ENCODE measurements at places on chromosomes 7 and 10.

GRCh38 chr7:54811846-54812254 lies 52.8 kb upstream of the SEC61G start:
- no peak for DNase-seq

GRCh38 chr10:54342058-54342457 lies 459.0 kb downstream of the PCDH15 start:
- no peak for DNase-seq

DNA sequence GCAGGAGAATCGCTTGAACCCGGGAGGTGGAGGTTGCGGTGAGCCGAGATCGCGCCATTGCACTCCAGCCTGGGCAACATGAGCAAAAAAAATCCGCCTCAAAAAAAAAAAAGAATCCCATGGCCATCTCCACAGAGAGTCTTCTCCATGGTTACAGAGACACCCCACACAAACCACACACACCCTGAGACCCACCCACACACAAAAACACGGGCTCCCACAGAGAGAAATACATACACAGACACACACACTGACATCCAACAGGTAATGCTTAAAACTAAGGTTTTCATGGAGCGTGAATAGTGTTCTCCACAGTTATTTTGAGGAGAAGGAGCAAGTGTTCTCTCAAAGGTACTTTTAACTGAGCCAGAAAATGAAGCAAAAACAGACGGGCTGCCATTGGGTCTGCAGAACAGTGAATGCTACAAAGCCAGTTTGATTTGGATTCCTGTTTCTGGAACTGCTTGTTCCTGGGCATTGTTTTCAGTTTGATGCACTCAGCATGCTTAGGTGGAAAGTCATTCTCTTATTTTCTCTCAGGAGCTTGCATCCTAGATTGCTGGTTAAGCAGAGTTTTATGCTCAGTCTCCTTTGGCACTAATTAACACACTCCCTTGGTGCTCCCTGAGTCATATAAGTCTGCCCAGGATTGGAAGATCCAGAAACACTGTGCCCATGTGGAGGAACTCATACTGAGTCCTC lies 15.4 kb downstream of the AHCYL2 start:
- no peak for DNase-seq

GRCh38 chr10:69494626-69495558 lies 43.6 kb downstream of the TSPAN15 start:
- no peak for DNase-seq

GRCh38 chr7:34438436-34438835 lies 219.6 kb upstream of the NPSR1 start:
- DNase-seq = no peak

DNA sequence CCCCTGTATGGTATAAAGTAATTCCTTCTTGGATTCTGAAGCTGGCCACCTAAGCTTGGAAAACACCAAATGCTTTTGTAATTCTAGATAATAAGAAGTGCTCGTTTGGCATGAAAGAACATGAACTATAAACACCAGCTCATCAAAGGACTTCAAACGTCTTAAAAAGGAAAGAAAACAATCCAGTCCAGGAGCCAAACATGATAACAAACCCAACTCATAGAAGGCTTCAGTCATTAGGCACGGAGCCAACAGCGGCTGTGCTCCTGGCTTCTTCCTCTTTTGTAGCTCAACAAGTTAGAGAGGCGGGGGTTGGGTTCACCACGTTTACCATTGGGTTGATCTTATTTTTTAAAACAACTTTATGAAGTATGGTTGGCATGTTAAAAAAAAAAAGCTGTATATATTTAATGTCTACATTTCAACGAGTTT lies 56.4 kb upstream of the ECHDC3 start:
- DNase-seq = peak; percentile 3

- DNase-seq = no peak
These were observed 129.0 kb upstream of the PPP2R2D start for GRCh38 chr10:131771634-131772358.

DNA sequence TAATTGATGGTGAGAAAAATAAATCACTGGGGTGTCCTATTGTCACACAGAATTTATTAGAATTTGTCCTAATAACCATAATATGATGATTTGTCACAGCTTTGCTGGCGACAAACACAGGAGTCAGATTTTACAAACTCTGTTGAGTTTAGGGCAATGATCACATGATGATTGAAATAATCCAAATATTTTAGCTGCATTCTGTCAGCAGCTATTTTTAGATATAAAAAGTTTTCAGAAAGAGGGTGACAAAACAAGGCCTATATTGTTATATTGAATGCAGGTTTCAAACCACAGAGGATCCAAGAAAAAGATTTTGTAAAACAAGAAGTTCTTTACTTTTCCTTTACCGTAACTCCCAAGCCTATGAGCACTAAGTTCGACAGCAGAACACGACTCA lies 178.8 kb downstream of the ADAM12 start:
- no peak for DNase-seq

- DNase-seq = no peak
These were observed 45.1 kb downstream of the BPGM start for GRCh38 chr7:134691546-134692343.

- DNase-seq = no peak
These were observed 11.7 kb downstream of the PRKAG2 start for GRCh38 chr7:151865070-151865670.

GRCh38 chr10:96918214-96919002 lies 86.3 kb downstream of the LCOR start:
- DNase-seq = no peak

DNA sequence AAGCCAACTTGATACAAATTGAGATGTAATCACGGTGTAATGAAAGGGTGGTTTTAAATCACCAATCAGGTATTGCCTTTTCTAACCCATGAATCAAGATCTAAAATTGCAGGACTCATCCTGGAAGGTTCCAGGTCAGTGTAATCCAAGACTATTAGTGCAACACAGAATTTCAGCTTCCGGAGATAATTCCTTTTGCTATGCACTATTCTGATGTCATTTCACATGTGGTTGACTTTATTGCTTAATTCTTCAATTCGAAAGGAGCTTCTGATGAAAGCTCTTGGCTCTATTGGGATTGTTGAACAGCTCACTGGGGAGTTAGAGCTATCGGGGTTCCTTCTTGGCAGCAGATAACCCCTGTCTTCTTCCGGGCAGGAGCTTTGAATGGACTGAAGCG lies 147.4 kb upstream of the INSYN2A start:
- no peak for DNase-seq

DNA sequence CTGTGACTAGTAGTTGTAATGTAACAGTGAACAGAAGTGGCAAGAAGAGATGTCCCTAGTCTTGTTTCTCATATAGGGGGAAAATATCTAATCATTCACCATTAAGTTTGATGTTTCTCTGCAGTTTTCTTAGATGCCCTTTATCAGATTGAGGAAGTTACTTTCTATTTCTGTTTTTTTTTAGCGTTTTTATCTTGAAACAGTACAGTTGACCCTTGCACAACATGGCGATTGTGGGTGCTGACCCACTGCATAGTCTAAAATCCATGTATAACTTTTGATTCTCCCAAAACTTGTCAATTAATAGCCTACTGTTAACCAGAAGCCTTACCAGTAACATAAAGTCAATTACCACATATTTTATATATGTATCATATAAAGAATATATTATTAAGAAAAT lies 192.0 kb downstream of the ADK start:
- DNase-seq = no peak

DNA sequence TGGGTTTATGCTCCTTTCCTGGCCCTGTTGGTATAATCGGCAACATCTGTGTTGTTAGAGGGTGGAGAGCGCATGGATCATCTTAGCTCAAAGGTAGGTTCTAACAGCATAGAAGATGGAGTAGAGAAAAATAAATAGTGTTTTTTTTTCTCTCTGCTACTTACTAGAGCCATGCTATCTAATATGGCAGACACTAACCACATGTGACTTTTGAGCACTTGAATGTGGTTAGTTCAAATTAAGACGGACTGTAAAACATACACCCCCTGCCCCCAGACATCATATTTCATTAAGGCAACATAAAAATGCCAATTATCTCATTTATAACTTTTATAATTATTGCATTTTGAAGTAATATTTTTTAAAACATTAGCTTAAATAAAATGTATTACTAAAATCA lies 525.1 kb downstream of the KIF20B start:
- DNase-seq = no peak

GRCh38 chr7:70659263-70659662 lies 472.7 kb upstream of the GALNT17 start:
- no peak for DNase-seq

- DNase-seq = no peak
These were observed 94.8 kb upstream of the ZNF804B start for GRCh38 chr7:88664630-88665233.

- no peak for DNase-seq
These were observed 108.3 kb downstream of the AOAH start for GRCh38 chr7:36615852-36616540.

- DNase-seq = no peak
These were observed 271.1 kb downstream of the SNX13 start for GRCh38 chr7:17669204-17669603.

GRCh38 chr7:79555571-79555970 lies 102.1 kb upstream of the MAGI2 start:
- DNase-seq = no peak

GRCh38 chr7:50782375-50783208 lies at the start of gene GRB10:
Gene GRB10, minus strand, starts transcription at chr7:50782896. Its CDS starts 50,574 bp downstream, at chr7:50732322.
- DNase-seq = no peak

DNA sequence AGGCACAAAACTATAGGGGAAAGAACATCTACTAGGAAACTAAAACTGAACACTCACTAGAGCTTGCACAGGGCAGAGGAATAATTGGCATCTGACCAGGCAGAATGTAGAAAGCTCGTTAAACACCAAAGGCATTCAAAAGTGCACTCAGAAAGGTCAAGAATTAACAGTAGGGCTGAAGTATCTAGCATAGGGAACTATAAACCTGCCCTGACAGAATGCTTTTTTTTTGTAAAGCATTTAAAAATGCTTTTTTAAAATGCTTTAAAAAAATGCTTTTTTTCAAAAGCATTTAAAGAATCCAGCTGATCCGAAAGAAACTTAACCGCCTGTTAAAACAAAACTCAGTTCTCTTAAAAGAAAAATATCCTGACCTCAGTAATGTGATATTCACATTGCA lies 74.6 kb upstream of the EGFR start:
- no peak for DNase-seq

GRCh38 chr7:81399471-81399870 lies 370.4 kb downstream of the HGF start:
- no peak for DNase-seq

DNA sequence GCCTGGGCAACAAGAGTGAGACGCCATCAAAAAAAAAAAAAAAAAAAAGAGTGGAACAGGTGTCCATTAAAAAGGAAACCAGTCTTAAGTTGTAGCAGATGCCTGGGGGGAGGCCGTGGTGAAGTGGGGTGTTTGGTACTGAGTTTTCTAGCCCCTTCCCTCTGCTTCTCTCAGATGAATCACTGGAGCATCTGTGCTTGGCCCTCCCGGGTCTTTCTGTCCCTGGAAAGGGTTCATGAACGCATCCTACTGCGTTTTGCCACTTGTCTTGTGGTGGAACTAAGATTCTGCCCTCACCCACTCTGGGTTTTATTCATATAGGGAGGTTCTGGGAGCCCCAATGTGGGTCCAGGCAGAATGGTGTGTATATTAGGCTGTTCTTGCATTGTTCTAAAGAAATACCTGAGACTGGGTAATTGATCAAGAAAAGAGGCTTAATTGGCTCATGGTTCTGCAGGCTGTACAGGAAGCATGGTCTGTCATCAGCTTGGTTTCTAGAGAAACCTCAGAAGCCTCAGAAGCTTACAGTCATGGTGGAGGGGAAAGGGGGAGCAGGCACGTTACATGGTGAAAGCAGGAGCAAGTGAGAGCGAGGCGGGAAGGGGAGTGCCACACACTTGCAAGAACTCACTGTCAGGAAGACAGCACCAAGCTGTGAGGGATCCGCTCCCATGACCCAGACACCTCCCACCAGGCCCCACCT lies 63.5 kb downstream of the CAMK1D start:
- DNase-seq = no peak

- DNase-seq = no peak
These were observed 56.6 kb upstream of the TOMM7 start for GRCh38 chr7:22879280-22879679.

DNA sequence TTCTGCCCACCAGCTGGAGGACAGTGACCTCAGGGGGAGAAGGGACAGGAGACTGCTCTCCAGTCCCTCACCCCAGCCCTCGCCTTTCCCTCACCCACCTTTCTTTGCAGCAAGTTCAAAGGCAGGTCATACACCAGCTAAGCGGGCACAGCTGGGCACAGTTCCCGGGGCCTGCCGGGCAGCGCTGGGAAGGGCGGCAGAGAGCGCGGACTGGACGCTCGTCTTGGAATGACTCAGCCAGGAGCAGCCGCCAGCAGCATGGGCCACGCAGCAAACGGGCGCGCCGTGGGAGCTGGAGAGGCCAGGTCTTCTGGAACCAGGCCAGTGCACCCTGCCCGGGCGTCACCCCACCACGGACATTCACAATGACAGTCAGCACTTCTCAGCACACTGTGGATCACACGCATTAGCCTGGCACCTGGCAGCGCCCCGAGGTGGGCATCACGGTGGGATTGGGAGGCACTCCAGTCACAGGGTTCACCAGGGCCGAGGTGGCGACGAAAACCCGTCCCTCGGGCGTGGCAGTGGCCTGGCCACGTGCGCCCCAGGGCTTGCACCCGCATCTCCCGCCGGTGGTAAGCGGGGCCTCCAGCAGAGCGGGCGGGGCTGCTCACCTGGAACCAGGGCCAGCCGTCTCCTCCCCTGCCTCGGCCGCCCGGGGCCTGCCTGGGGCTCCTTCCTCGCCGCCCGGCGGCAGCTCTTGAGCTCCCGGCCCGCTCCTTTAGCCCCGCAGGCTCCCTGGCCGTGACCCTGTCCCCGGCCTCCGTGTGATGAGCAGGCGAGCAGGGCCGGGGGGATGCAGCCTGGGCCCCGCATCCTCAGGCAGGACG lies 29.0 kb upstream of the WDFY4 start:
- DNase-seq = no peak

DNA sequence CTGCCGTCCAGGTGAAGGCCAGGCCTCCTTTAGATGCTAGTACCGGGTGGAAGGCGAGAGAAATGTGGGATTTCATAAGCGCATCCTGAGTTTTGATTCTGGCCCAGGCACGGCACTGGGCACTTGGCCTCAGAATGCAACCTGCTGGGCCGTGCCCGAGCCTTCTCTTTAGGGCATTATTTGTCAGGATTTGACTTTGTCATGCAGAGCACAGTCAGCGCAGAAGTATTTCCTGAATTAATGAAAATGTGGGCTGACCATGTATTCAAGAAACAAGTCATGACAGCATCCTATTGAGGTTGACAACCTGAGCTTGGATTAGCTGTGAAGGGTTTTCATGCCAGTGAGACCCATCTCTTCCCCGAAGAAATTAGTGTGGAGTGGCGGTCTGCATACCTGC lies 34.4 kb downstream of the RCC1L start:
- no peak for DNase-seq

- no peak for DNase-seq
These were observed 88.3 kb downstream of the FAM107B start for GRCh38 chr10:14686356-14686755.

Data from activated CD8-positive, alpha-beta memory T cell treated with anti-CD3 and anti-CD28 coated beads for 1 hour (primary cell).